ENCODE measurements at places on chromosomes 4 and X.

DNA sequence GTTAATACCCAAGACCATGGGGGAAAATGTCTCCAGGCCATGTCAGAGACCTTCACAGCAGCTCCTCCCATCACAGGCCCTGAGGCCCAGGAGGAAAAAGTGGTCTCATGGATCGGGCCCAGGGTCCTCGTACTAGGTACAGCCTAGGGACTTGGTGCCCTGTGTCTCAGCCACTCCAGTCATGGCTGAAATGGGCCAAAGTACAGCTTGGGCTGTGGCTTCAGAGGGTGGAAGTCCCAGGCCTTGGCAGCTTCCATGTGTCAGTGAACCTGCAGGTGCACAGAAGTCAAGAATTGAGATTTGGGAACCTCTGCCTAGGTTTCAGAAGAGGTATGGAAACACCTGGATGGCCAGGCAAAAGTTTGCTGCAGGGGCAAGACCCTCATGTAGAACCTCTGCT lies 27.6 kb upstream of the C4orf54 start:
- no peak for ATAC-seq

GRCh38 chr4:185247151-185247550 lies 37.8 kb downstream of the SNX25 start:
- ATAC-seq, result peak; percentile 37

DNA sequence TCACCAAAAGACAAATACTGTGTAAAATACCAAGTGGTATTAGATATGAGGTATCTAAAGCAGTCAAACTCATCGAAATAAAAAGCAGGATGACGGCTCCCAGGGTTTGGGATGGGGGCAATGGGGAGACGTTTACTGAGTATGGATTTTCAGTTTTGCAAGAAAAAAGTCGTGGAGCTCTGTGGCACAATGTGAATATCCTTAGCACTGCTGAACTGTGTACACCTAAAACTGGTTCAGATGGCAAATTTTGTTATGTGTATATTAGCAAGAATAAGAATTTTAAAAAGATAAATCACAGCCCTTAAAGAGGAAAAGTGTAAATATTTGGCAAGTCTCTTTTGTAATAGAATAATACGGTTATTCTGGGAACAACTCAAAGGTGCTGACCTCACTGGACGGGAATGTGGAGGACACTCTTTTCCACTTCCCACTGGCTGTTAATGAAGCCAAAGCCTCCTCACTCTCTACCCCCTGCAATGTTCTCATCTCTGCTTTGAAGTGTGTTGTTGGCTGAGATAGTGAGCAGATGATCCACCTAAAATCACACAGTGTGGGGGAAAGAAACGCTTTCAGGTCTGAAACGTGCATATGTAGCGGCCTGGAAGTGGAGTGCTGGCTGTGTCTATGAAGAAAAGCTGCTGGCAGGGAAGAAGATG lies 49.2 kb downstream of the SEL1L3 start:
- peak; percentile 55 for ATAC-seq

- ATAC-seq, result peak; percentile 73
Observed at GRCh38 chrX:118536687-118537461, 41.3 kb downstream of the DOCK11 start.

DNA sequence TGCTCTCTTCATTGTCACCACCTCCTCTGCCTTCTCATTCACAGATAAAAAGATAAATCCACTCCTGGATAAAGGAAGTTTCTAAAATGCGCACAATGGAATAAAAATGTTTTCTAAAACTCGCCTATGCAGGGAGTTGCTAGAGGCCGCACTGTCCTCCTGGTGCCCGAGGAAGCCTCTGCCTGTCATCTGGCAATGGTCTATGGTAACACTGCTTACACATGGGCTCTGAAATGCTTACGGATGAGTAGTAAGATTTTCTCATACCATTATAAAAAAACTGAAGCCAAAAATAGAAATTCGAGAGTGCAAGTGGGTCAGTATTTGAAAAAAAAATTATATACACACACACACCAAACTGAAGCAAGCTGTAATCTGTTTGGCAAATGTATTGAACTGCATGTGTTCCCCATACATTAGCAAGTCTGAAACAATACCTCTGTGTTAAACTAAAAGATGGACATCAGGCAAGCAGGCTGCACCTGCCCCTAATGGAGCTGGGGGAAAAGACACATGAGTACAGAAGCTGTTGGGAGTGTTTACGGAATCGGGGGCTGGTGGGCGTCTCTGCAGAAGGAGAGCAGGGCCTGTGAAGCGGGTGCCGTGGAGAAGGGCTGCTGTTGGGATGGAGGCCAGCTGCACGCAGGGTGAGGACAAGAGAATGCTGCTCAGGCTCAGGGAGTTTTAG lies 103.3 kb upstream of the FAT1 start:
- ATAC-seq, result no peak

GRCh38 chr4:89249313-89249712 lies 58.3 kb downstream of the GPRIN3 start:
- ATAC-seq, result no peak

DNA sequence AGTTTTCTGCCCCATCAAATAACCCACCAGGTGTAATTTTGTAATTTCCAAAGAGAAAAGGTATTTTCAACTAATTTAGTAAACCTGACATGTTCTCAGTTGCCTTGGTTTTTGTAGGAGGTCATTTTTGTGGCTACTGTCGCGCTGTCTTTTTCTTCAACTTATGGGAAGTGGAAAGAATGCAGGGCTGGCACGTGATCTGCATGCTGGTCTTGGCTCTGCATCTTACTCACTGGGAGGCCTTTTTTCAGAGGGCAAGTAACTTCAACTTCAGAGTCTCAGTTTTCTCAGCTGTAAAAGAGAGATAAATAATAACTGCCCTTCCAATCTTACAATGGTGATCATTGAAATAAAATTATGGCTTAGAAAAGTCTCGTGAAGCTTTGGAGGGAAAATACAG lies 109.9 kb upstream of the SMIM10 start:
- 0 out of 3 replicates have a peak, but pooled peaks have one; percentile 31 for ATAC-seq

GRCh38 chr4:154467886-154468285 lies 23.7 kb downstream of the DCHS2 start:
- ATAC-seq, result no peak

DNA sequence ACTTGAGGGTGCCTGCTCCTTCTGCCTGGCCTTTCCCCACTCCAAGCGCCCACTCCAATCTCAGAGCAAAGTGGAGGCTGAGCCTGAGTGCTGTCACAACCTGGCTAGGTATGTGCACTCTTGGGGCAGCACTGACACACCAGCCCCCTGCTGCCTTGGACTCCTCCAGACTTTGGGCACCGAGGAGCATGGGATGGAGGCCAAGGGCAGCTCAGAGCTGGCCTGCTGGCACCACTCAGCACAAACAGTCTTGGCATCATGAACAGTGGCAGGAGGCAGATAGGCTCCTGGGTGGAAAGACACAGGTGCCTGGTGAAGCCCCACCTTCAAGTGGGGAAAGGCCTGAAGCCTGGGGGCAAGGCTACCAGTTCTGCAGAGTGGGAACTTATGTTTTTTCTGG lies 91.8 kb downstream of the KCNIP4 start:
- no peak for ATAC-seq

GRCh38 chrX:41677183-41678060 lies 11.4 kb upstream of the GPR34 start:
- no peak for ATAC-seq

- ATAC-seq, result no peak
Observed at GRCh38 chr4:109738104-109738872, 8.4 kb upstream of the PLA2G12A start.

- no peak for ATAC-seq
Observed at GRCh38 chr4:114284629-114285028, 305.2 kb upstream of the ARSJ start.

DNA sequence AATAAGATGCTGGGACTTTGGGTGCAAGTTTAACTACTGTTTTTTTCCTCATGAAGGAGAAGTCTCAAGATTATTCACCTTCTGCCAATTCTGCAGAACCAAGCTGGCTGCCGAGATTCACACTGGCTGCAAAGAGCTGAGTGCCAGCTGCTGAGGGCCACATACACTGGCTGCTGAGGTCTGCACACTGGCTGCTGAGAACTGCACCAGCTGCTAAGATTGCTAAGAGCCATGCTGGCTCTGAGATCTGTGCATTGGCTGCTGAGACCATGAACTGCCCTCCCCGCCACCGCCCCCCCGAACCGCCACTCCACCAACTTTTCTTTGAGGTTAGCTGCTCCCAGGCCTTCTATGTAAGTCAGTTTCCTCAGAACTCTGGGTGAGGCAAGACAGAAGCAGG lies 330.3 kb downstream of the CBLL2 start:
- no peak for ATAC-seq
